Renal cortex interstitium (tissue), 15 donors: ENCODE measurements at places on chromosomes 12 and 14. TPM values are rescaled to one million over a fixed set of nuclear protein-coding genes. Genes with fewer than 3 reads are reported as not detected.

Gene PIWIL1
- 0.54 TPM for polyA plus RNA-seq

Gene AKAP5
- 6.4 TPM for polyA plus RNA-seq

Gene ATXN2
- polyA plus RNA-seq = 62.4 TPM

Gene PRKAG1
- 87.5 TPM for polyA plus RNA-seq

Gene TEX52
- polyA plus RNA-seq = 0.89 TPM

Gene ETNK1
- polyA plus RNA-seq = 63.4 TPM

Gene HSPA2
- 20.6 TPM for polyA plus RNA-seq

Gene HOXC13
- not detected for polyA plus RNA-seq

Gene CAPS2
- polyA plus RNA-seq = 10.3 TPM

Gene CELA1
- polyA plus RNA-seq = not detected

Gene CABP1
- polyA plus RNA-seq = 4.7 TPM

Gene CAMKK2
- 35.2 TPM for polyA plus RNA-seq

Gene RNFT2
- polyA plus RNA-seq = 4.1 TPM

Gene CCDC196
- polyA plus RNA-seq = 0.12 TPM
